ENCODE measurements at places on chromosomes 1 and 21.

DNA sequence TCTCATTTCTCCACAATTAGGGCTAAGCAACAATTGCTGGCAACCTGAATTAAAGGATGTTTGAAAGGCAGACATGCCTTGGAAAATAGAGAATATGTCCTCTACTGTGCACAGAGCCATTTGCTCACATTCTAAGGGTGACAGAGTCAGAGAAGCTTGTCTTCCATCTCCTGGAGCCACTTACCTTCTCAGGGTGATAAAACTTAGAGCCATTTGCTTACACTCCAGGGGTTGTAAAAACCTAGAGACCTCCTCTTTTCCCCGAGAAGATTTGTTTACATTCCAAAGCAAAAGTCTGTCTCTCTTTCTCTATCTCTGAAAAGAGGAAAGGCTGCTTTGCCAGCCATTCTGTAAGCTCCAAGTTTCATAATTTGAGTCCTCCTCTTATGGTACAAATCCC, 61.3 kb downstream of the LBR start:
- no peak for DNase-seq

DNA sequence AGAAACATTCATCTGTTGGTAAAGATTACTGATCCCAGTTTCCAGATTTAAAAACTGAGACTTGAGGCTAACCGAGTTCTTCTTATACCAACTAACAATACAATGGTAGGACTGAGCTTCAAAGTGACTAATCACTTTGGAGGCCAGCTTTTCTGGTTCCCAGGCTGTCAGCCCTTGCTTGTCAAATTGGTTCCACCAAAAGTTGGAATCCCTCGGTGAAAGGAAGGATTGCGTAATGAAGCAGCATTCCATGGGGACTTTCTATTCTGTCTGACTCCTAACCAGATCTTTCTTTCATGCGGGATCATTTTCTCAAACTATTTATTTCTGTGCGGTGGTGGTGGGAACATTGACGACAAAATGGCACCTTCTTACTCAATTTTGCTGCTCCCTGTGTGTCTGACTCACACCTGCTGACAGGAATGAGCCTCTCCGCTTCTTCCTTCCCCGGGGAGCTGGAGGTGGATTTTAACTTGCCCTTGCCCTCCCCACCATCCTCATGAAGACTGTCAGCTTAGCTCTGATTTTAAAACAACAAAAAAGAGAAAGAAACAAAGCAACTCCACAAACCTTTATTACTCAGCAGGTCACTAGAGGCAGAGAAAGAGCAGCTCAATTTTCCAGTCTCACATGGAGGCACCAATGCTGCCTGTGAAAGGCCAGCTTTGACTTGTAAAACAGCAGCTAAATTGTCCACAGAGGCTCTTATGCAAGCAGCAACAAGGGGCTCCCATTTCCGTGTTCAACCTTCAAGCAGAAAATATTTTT, 32.9 kb upstream of the RASAL2 start:
- no peak for DNase-seq

GRCh38 chr1:86195281-86195680, 38.7 kb upstream of the COL24A1 start:
- no peak for DNase-seq

- no peak for DNase-seq
Measured at GRCh38 chr1:27517301-27517700, 27.3 kb upstream of the WASF2 start.

GRCh38 chr1:47918257-47918867, 78.8 kb downstream of the TRABD2B start:
- DNase-seq: no peak

Data from activated CD8-positive, alpha-beta memory T cell treated with anti-CD3 and anti-CD28 coated beads for 48 hours (primary cell).